ENCODE measurements at places on chromosomes 1 and 21.

DNA sequence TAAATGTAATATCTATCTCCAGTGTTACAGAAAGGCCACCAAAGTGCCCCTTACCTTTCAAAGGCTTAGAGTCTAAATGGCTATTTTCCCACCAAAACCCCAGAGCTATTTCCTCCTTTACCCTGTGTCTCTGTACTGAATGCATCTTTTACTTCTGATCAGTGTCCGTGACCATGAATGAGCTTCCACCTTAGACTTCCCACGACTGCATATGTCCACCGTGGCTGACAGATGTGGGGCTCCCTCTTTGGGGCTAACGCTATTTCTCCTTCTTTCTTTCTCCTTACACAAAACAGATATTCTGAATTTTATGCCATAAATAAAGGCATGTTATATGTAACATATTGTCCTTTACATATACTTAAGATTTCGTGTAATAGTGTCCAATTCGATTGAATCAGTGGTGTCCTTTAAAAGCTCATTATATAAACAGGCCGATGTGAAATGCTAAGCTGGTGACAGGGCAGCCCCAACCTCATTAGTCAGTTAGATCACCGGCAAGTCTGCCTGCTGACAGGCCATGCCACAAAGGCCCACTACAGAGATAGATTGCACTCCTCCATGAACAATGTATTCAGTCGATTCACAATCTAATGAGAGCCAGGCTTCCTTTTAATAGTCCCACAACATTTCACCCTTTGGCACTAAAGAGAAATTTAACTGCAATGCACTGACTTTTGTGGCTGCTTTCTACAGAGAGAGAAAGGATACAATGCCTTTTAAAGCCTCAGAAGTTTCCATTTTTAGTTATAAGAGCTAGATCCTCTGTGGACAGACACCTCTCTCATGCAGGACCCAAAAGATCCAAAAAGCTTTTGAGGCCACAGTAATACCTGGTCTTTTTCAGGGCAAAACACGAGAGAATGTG lies 297.9 kb downstream of the PCP4 start:
- no peaks in the 10 kb centered on the region for H3K36me3 ChIP-seq
- H3K27ac ChIP-seq: no peak overlapping the region
- H3K4me3 ChIP-seq: no peak overlapping the region
- H3K4me1 ChIP-seq: no peaks in the 10 kb centered on the region
- no peaks in the 10 kb centered on the region for H3K27me3 ChIP-seq

DNA sequence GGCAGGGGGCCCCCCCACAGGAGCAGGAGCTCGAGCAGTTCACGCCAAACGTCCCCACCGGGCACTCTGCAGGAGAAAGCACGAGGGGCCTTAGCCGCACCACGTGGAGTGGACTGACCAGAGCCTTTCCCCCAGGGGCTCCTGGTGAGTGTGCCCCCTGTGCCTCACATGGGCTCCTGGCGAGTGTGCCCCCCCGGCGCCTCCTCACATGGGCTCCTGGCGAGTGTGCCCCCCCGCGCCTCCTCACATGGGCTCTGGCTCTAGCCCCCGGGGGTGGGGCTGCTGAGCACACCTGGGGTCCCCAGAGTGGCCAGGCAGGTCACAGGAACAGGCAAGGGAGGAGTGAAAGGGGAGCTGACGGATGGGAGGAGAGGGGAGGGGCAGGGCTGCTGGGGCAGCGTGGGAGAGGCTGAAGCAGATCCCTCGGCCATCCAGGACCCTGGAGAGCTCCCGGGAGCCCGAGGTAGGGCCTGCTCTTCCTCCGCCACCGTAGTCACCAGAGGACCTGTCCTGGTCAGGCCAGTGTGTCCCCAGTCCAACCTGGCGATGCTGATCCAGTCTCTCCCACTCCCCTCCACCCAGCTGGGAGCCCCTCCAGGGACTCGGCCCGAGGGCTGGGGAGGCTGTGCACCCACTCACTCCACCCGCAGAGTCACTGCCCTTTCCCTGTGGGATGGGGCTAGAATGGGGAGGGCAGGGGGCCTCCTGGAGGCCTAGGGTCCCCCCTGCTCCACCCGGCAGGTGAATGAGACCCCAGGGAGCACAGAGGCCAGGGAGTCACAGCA lies 47.6 kb downstream of the ARHGEF16 start:
- H3K4me3 ChIP-seq: no peak overlapping the region
- peak; percentile 51 for DNase-seq
- peaks cover 14% of the 10 kb centered on the region for H3K4me1 ChIP-seq
- H3K27me3 ChIP-seq: no peaks in the 10 kb centered on the region
- H3K36me3 ChIP-seq: no peaks in the 10 kb centered on the region
- H3K27ac ChIP-seq: no peak overlapping the region

- H3K36me3 ChIP-seq: peaks cover 28% of the 10 kb centered on the region
- no peak overlapping the region for H3K27ac ChIP-seq
- peaks cover 9% of the 10 kb centered on the region for H3K4me1 ChIP-seq
- H3K27me3 ChIP-seq: no peaks in the 10 kb centered on the region
Measured at GRCh38 chr1:88800382-88801051, 90.8 kb downstream of the GTF2B start.

DNA sequence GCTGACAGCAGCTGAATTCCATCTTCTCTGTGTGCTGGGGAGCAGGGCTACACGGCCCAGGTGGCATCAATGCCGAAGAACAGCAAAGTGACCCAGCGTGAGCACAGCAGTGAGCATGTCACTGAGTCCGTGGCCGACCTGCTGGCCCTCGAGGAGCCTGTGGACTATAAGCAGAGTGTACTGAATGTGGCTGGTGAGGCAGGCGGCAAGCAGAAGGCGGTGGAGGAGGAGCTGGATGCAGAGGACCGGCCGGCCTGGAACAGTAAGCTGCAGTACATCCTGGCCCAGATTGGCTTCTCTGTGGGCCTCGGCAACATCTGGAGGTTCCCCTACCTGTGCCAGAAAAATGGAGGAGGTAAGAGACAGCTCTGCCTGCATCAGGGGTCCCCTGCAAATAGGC lies 16.6 kb downstream of the SLC6A17 start:
- H3K4me3 ChIP-seq: no peak overlapping the region
- no peak overlapping the region for H3K27ac ChIP-seq
- no peaks in the 10 kb centered on the region for H3K36me3 ChIP-seq
- H3K27me3 ChIP-seq: peaks cover 74% of the 10 kb centered on the region
- DNase-seq: no peak

GRCh38 chr1:104125266-104125665 lies 375.6 kb downstream of the AMY1C start:
- H3K4me3 ChIP-seq: no peak overlapping the region
- no peaks in the 10 kb centered on the region for H3K4me1 ChIP-seq
- DNase-seq: peak; percentile 41
- no peaks in the 10 kb centered on the region for H3K36me3 ChIP-seq

All from PC-3 (cell line).